ENCODE measurements at places on chromosomes 12 and 14. TPM values are rescaled to one million over a fixed set of nuclear protein-coding genes. Genes with fewer than 3 reads are reported as not detected.

- no peaks in the 10 kb centered on the region for H3K27me3 ChIP-seq
- H3K36me3 ChIP-seq, result no peaks in the 10 kb centered on the region
- no peaks in the 10 kb centered on the region for H3K4me1 ChIP-seq
- no peak overlapping the region for H3K27ac ChIP-seq
- H3K4me3 ChIP-seq, result no peak overlapping the region
Observed at GRCh38 chr12:90870971-90871725, 83.8 kb downstream of the CCER1 start.

MANSC4 gene
- polyA plus RNA-seq, result 0.19 TPM

A2ML1 gene
- 0.13 TPM for polyA plus RNA-seq

DNA sequence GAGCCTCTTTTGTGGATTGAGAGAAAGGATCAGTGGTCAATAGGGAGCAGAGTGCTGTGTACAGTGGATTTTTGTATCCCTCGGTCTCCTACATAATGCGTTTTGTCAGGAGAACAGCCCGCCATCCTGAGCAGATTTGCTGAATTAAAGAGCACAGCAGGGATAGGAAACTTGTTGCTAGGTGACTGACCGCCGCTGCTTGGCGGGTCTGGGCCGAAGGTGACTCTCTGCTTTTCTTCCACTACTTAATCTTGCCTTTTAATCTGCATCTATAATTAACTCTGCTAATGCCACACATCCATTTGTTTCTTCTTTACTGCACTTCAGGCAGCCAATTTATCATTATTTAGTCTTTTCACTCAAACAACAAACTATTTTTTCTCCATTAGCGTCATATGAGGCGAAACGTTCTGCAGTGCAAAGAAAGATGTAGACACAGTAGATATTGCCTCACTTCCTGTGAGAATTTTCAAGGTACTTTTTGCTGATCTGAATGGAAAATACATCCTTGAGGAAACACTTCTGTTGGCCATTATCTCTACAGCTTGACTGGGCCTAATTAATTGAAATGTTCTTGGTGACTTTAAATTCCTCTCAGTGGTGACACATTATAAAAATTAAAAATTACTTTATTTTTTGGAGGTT, 108.0 kb downstream of the PPM1A start:
- H3K27me3 ChIP-seq, result peaks cover 13% of the 10 kb centered on the region
- no peaks in the 10 kb centered on the region for H3K36me3 ChIP-seq
- no peaks in the 10 kb centered on the region for H3K4me1 ChIP-seq
- no peak overlapping the region for H3K27ac ChIP-seq
- DNase-seq, result no peak

CELA1 gene
- polyA plus RNA-seq, result not detected

DNA sequence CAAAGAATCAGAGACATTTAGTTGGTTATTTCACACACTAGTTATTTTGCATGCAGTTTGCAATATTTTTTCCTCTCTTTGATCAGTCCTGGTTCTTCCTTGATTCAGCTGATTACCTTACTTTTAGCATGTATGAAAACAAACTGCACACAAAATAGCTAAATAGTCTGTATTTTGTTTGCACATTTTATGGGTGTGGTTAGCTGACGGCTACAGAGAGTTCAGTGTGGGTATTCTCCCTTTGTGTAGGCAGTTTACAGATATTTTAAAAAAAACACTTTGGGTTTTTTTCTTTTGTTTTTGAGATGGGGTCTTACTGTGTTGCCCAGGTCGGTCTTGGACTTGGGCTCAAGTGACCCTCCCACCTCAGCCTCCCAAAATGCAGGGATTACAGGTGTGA, 28.5 kb downstream of the TOGARAM1 start:
- DNase-seq, result no peak
- H3K36me3 ChIP-seq, result peaks cover 2% of the 10 kb centered on the region
- H3K4me1 ChIP-seq, result no peaks in the 10 kb centered on the region
- H3K27me3 ChIP-seq, result no peaks in the 10 kb centered on the region
- H3K4me3 ChIP-seq, result no peak overlapping the region
- no peak overlapping the region for H3K27ac ChIP-seq

DNA sequence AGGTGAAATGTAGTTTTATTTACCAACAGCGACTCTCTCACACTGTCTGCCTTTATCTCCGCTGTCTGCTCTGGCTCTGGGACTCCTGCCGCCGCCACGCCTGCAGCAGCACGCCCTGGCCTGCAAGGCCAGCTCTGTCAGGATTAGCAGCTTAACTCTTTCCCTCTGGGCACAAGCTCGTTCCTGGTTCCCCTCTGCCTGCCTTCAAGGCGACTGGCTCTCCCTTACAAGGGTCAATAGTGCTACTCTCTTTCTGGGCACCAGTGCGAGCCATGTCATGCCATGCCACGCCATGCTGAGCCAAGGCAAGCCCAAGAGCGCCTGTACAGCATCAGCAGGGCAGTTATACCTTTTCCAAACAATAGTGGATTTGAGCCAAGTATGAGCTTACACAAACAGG, 3.6 kb upstream of the CLEC2B start:
- no peaks in the 10 kb centered on the region for H3K27me3 ChIP-seq
- DNase-seq, result no peak
- H3K4me3 ChIP-seq, result no peak overlapping the region
- H3K4me1 ChIP-seq, result no peaks in the 10 kb centered on the region
- H3K36me3 ChIP-seq, result no peaks in the 10 kb centered on the region

GRCh38 chr14:62076825-62077605, 314.8 kb downstream of the SNAPC1 start:
- no peak for DNase-seq
- no peaks in the 10 kb centered on the region for H3K36me3 ChIP-seq
- no peak overlapping the region for H3K27ac ChIP-seq

DNA sequence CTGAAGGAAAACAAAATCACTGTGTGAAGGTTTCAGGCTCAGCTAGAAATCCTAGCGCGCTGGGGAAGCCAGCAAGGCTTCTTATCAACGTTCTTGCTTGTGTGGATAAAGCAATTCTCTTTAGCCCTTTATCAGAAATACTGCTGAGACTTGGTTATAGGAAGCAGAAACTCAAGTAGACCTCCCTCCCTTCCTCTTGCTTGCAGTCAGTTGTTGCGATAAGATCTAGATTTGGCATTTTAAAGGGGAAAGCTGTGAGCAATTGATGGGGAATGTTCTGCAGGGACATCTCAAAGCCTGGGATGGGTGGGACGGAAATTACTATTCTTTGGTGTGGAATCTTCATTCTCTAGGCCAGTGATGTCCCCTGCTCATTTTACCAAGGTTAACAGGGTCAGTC, 76.4 kb upstream of the ANO4 start:
- H3K4me3 ChIP-seq, result no peak overlapping the region
- no peak overlapping the region for H3K27ac ChIP-seq
- H3K4me1 ChIP-seq, result no peaks in the 10 kb centered on the region
- DNase-seq, result no peak
- H3K36me3 ChIP-seq, result no peaks in the 10 kb centered on the region

DNA sequence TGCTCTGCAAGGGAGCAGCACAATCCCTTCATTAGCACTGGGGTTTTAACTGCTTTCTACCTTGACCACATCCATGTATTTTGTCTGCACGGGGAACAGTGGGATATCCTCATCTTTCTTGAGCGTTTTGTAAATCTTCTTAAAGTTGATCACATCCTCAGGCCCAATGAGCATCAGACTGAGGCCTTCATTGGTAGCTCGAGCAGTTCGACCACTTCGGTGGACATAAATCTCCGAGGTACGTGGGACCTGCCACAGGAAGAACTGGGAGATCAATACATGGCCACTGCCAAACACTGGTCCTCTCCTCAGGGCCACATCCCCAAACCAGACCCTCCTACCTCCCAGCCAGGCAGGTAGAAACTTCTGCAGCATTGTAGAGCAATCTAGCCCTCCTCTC, 26.1 kb downstream of the DDX24 start:
- H3K4me3 ChIP-seq, result no peak overlapping the region
- no peak overlapping the region for H3K27ac ChIP-seq
- H3K36me3 ChIP-seq, result peaks cover 92% of the 10 kb centered on the region
- no peak for DNase-seq
- peaks cover 5% of the 10 kb centered on the region for H3K4me1 ChIP-seq
- no peaks in the 10 kb centered on the region for H3K27me3 ChIP-seq

DNA sequence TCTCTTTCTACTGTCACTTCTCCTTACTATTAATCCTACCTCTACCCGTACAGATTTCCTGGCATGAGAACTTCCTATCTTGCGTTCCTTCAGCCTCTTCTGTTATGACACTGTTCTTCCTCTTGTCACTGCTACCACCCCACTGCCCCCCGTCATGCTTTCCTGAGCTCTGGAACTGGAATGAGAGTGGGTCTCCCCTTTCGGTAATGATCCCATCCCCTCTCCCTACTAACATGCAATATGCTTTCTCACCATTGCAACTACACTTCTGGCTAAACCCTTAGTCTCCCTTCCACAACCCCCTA, 4.9 kb upstream of the AP1G2 start:
- peaks cover 48% of the 10 kb centered on the region for H3K27me3 ChIP-seq
- H3K4me1 ChIP-seq, result peaks cover 21% of the 10 kb centered on the region
- no peak for DNase-seq
- H3K36me3 ChIP-seq, result no peaks in the 10 kb centered on the region

DNA sequence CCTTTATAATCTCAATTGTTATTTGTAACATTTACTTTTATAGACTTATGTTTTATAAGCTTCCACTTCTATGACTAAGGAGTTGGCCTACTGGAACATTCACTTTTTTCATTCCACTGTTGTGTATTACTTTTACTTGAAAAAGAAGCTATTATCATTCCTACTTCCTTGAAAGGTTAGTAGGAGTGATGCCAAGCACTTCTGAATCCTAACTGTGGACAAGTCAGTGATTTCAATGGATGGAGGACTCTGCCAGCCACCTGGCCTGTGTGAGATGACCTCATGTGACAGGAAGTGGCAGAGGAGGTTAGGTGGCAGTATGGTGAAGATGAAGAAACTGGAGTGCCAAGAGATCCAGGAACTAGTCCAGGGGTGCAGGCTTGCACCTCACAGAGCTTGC, 46.0 kb downstream of the TECPR2 start:
- H3K27me3 ChIP-seq, result no peaks in the 10 kb centered on the region
- no peak overlapping the region for H3K4me3 ChIP-seq
- H3K36me3 ChIP-seq, result peaks cover 3% of the 10 kb centered on the region

DNA sequence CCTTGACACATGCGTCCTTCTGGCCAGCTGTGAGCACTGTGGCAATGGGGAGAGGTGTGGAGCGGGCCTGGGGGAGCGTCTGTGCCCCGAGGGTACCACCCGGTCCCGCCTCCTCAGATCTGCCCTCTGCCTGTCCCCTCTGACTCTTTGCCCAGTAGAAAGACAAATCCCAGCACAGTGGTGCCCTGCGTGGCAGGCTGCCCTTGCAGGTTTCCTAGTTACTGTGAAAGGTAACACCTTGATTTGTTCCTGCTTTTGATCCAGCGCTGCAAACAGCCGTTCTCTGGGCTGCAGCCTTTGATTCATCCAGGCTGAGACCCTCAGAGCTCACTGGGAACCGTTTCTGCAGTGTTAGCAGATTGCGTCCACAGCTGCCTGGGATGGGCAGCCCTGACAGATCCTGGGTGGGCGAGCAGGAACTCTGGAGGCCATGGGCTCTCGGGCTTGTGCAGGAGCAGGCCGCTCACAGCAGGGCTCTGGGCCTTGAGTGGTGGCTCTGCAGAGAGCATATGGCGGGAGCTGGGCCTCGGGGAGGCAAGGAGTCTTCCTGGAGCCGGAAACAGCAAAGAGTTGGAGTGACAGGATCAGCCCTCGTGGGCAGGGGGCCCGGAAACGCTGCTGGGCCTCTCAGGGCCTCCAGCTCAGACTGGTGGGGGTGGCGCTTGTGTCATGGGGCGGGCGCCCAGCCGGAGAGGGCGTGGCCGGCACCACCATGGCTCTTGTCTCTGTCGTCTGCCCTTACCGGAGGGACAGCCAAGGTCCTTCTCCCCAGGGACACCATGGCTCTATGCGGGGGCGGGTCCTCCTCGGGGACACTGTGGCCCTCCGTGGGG, 16.6 kb downstream of the FBRSL1 start:
- peak; percentile 90 for DNase-seq
- H3K4me3 ChIP-seq, result peak overlapping the region; percentile 11
- peak overlapping the region; percentile 50 for H3K27ac ChIP-seq
- no peaks in the 10 kb centered on the region for H3K27me3 ChIP-seq

DNA sequence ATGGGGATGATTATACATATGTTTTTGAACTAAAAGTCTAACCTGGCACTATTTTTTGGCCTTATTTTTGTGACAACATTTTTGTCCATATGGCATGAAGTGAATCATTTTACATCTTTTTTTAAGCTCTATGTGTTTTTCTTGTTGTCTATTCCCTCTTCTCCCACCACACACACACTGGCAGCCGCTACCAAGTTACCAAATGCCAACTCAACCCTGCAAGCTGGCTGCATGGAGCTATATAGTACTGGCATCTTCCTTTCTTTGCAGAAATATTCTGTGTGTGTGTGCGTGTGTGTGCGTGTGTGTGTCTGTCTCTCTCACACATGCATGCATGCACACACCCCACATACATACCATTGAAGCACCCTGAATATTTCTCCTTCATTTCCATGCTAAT, 278.9 kb upstream of the SOX5 start:
- DNase-seq, result no peak
- H3K36me3 ChIP-seq, result no peaks in the 10 kb centered on the region
- no peaks in the 10 kb centered on the region for H3K27me3 ChIP-seq
- no peak overlapping the region for H3K27ac ChIP-seq
- H3K4me1 ChIP-seq, result no peaks in the 10 kb centered on the region

GRCh38 chr14:68076451-68076850, 256.9 kb downstream of the RAD51B start:
- H3K4me1 ChIP-seq, result peaks cover 3% of the 10 kb centered on the region
- H3K27ac ChIP-seq, result no peak overlapping the region
- no peaks in the 10 kb centered on the region for H3K27me3 ChIP-seq
- no peak for DNase-seq

ESRRB gene
- 0.18 TPM for polyA plus RNA-seq

DNA sequence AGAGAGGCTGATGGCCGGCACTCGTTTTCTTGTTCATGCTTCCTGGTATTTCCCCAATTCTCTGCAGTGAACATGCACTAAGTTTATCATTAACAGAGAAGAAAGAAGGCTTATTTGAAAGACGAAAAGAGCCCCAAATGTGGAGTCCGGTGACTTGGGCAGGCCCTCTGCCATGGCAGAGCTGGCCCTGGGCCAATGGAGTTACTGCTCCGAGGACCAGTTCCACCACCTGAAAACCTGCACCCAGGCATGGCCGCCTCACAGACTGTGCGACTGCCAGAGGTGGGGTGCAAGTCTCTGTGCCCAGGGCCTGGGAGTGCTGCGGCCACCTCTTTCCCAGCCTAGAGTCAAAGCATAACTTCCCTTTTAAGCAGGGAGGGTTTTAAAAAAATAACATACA, 24.9 kb downstream of the DEGS2 start:
- H3K36me3 ChIP-seq, result peaks cover 71% of the 10 kb centered on the region
- H3K4me1 ChIP-seq, result peaks cover under 1% of the 10 kb centered on the region
- H3K27me3 ChIP-seq, result no peaks in the 10 kb centered on the region
- H3K4me3 ChIP-seq, result no peak overlapping the region
- DNase-seq, result no peak
- H3K27ac ChIP-seq, result no peak overlapping the region

All from large intestine (tissue), 12 donors.